ENCODE measurements at places on chromosomes 7 and 10.

- DNase-seq: no peak
These were observed 122.9 kb upstream of the MYO3A start for GRCh38 chr10:25811052-25811685.

DNA sequence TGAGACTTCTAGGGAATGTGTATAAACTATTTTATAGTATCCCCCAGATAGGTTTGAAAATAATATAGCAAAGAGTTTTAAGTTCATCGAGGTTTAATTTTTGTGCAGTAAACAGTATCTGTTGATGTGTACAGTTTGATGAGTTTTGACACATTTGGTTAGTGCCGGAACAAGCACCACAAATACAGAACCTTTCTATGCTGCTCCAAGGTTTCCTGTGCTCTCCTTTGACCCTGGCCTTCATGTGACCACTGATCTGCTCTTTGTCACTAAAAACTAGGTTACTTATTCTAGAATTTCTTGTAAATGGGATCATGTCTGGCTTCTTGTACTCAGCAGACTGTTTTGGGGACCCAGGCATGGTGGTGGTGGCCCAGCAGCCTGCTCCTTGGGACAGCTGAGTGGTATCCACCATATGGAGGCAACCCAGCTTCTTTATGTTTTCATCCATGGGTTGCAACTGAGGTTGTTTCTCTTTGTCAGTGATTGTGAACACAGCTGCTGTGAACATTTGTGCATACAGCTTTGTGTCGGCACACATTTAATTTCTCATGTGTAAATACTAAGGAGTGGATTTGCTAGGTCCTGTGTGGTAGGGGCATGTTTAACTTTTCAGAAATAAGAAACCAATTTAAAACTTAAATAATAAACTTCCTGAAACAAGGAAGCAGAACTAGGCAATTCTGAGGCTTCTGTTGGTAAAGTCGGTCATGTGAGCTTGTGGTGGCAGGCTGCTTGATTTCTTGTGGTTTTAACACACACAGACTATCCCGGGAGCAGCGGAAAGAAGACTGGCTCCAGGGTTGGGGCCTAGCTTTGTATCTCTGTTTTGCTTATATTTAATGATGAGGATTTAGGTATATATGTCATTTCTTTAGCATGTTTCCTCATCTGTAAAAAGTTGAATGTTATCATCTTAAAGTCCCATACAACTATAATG, 219.4 kb downstream of the ABCA13 start:
- DNase-seq: no peak

DNA sequence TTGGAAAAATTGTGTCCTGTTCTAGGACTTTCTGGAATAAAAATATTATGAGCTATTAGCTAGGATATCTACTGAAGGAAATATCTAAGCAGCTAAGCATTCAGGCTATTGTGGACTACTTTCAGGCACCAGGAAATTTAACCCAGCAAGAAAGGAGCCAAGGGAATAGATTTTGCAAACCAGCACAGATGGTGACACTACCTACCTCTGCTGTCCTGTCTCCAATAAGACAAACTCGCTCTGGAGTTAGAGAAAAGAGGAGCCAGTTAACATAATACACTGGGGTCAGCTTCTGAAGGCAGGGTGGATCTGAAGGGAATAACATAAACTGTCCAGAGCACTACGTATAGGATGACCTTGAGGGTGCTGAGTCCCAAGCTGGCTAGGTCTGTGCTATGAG, 223.7 kb upstream of the PRSS58 start:
- no peak for DNase-seq

- DNase-seq: no peak
These were observed 19.3 kb upstream of the OPTN start for GRCh38 chr10:13080643-13081042.

DNA sequence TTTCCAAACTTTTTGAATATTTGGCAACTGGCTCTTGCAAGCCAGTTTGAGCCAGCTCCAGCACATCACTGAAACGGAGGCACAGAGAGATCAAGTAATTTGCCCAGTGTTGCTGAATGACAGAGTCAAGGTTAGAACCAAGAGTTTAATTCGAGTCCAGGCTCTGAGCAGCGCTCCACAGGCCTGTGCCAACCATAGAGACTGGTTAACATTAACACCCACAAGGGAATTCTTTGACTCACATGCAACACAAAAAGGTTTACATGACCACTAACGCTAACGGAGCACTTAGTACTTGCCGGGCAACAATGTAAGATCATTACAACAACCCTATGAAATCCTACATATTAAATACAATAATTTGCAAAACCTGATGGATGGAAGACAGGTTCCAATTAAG, 1.5 kb downstream of the RGS10 start:
- no peak for DNase-seq

DNA sequence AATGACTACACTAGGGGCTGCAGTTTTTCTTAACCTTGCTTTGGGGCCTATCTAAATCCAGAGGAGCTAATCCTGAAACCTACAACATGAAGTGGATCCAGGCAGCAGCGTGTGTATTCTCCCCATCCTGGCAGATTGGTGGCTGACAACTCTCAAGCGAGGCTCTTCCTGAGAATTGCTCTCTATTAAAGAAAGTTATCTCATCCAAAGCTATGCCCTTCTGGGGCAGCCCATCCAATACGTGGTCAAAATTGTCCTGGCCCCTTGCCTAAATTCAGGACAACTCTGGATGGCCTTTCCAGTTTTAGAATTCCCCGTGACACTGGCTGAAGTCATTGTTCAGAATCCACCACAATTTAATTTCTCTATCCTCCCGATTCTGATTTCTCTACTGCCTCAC, 66.1 kb downstream of the IQUB start:
- no peak for DNase-seq

DNA sequence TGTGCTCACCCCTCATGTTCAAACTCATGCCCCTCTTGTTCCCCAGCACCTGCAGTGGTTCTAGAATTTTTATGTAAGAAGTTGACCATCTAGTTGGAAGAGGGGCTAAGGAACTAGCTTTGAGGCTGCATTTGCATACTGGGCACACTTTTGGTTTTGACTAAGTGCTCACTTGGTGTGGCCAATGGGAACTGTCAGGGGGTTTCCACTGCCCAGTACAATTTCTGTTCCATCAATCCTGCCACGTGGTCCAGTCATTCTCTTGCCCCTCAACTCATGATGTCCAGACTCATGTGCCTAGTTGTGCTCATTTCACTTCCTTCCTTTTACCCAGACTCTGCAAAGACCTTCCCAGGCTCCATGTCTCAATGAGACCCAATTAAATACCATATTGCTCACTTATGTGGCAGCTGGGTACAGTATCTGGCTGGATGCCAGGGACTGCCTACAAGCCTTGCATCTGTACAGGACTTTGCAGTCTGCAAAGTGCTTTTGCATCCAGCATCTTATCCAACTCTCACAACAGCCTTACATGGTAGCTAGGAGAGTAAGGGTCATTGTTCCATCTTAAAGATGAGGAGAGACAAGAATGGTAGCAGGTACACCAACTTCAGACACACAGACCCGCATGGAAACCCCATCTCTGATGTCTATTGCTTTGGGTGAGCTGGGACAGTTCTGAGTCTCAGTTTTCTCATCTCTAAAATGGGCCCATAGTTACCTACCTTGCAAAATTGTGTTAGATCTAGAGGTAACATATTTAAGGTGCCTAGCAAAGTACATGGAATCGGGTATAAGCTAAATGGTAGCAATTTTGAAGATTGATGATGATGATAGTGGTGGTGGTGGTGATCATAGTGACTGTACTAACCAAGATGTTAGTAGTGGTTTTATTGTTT, 30.1 kb upstream of the KCNMA1 start:
- DNase-seq: no peak

- no peak for DNase-seq
These were observed 757.1 kb downstream of the AUTS2 start for GRCh38 chr7:70355198-70356020.

GRCh38 chr10:78436222-78436573, 402.5 kb downstream of the RPS24 start:
- DNase-seq: no peak

DNA sequence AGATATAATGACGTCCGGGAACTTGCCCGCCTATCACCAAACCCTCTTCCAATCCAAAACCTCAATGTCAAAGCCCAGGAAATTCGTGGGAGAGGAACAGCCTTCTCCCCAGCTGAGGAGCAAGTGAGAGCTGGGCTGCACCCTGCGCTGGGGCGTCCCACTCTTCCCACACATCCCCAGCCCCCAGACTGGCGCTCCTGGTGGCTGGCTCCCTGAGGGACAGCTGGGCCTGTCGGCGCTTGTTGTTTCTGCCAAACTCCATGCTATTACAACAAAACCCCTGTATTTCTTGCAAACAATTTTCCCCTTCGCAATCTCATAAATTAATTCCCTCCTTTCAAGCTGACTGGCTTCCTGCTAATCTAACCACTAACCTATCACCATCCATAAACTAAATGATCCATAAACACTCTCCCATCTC, 53.0 kb downstream of the GRID1 start:
- DNase-seq: no peak

GRCh38 chr10:110425684-110426293, 71.9 kb upstream of the DUSP5 start:
- peak; percentile 70 for DNase-seq

DNA sequence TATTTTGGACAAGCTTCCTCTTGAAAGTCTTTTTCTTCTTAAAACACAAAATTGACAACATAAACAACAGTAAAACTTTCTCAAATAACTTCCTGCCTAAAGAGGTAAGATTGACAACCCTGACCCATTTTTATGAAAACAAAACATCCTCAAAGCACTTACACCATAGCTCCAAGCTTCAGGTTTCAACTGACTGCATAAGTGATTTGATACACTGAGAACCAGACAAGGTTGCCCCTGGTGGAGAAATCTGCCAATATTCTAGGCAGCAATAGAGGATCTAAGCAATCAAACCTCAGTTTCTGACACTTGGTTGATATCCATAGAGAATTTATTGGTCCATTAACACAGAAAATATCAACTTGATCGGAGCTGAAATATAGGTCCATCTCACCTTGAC, 147.8 kb downstream of the ELAPOR2 start:
- DNase-seq: no peak

- no peak for DNase-seq
These were observed at the start of gene CLDN4 for GRCh38 chr7:73830681-73831583. TSS of gene CLDN4 (plus strand) at chr7:73830996. CDS start at chr7:73831202, 206 bp downstream.

GRCh38 chr10:84845628-84846261, 517.4 kb downstream of the CCSER2 start:
- DNase-seq: no peak

- no peak for DNase-seq
These were observed 116.6 kb downstream of the SPAG6 start for GRCh38 chr10:22461891-22462290.

GRCh38 chr7:73719806-73720169, 319 bp upstream of the STX1A start:
- no peak for DNase-seq

DNA sequence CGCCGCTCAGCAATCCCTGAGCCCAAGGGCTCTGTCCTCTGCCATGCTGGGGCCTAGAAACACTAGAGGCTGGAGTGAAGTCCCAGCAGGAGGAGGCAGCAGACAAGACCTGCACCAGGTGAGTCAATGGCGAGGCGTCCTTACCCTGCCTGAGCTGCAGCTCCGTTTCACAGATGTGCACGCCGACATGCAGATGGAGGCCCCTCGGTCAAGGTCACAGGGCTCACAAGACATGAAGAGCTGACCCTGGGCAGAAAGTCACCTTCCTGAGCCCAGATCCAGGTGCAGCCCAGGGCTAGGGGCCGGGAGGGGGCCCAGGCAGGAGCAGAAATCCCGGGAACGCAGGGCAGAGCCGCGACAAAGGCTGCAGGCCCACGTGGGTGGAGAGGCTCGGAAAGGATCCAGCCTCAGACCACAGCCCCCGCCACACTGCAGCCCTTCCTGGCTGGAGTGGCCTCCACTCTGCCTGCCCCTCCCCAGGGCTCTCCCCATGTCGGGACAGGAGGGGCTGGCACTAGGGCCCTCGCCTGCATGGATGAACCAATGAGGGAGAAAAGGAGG, 23.8 kb downstream of the PDGFA start:
- no peak for DNase-seq

- DNase-seq: peak; percentile 18
These were observed 1.5 kb downstream of the DOCK4 start for GRCh38 chr7:112204499-112205342.

DNA sequence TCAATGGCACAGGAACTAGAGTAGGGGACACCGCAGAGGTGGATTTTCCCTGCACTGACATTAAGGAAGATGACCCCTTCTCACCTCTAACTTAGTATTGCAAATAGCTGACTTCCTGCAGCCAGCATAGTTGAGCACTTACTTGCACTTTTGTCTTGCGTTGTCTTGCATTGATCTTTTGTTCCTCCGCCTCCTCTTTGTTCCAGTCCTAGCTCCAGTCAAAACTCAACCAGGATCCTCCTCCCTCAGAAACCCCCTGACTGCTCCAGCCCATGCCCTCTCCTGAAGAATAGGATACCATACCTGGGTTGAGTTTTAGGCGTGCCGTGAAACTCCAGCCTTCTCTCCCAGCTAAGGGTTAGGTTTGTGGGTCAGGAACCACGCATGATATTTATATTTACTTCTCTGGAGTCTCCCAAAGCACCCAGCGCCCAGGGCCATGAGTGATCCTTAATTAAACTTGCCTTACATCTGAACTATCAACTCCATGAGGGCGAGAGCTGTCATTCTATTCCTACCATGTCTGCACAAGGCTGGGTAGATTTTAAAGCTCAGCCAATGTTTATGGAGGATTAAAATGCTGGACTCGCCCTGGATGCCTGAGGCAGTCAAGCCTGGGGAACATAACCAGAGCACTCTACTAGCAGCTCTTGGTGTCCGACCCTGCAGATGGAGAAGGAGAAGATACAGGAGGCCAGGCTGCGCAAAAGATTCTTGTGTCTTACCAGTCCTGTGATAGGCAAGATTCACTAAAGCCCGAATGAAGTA, 14.1 kb downstream of the ZNF467 start:
- DNase-seq: no peak

GRCh38 chr7:94738071-94738470, 82.1 kb upstream of the SGCE start:
- DNase-seq: no peak

- no peak for DNase-seq
These were observed 66.6 kb downstream of the PRKCQ start for GRCh38 chr10:6513476-6513875.

DNA sequence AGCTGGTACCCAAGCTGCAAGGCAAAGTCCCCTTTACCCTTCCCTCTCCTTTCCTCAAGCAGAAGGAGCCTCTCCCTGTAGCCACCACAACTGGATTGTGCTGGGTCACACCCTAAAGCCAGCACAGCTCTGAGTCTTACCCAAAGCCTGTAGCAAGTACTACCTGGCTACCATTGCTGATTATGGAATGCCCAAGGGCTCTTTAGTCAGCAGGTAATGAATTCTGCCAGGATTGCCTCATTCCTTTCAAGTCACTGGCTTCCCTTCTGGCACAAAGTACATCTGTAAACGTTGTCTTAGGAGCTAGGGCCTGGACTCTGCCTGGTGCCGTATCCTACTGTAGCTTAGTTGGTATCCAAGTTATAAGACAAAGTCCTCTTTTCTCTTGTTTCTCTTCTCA, 52.0 kb downstream of the FAS start:
- DNase-seq: no peak

DNA sequence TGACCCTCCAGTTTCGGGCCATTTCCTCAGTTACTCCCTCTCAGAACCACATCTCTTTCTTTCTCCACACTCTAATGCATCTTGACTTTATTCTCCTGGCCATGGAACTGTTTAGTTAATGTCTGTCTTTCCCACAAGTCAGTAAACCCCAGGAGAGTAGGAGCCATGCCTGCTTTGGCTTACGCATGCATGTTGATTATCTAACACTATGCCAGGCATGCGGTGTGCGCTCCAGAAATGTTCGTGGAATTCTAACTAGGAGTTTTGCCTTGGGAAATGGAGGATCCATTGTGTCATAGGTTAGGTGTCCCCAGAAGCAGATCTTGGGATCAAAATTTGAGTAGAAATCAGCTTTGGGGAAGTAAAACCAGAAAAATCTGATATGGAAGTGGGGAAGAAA, 308.9 kb downstream of the GRID1 start:
- no peak for DNase-seq

Data from GM10248 (cell line).